Activated T-helper 1 cell treated with anti-CD3 and anti-CD28 coated beads, Interleukin-12 subunit alpha, Interleukin-12 subunit beta, Interleukin-2, Interleukin-4 antibody, amounts not matched to agents 30 ng/mL and 10 ng/mL and 1 ng/mL, durations not matched to agents 14 hours and 24 hours and 36 hours (primary cell): ENCODE measurements at places on chromosomes 7 and 10. TPM values are rescaled to one million over a fixed set of nuclear protein-coding genes. Genes with fewer than 3 reads are reported as not detected.

NKX1-2 gene
- not detected in 2 replicates for total RNA-seq

DDC gene
- total RNA-seq, result not detected in 2 replicates

PRSS1 gene
- total RNA-seq, result not detected in 2 replicates

C7orf57 gene
- total RNA-seq, result 0.10 and 0.31 TPM in 2 replicates

CDK1 gene
- 100 and 104 TPM in 2 replicates for total RNA-seq

LRIT1 gene
- total RNA-seq, result not detected in 2 replicates

LIPF gene
- total RNA-seq, result not detected in 2 replicates
